ENCODE measurements at places on chromosomes 2 and 18.

GRCh38 chr2:135473567-135473966 lies 57.5 kb downstream of the ZRANB3 start:
- no peak for DNase-seq

GRCh38 chr2:217804791-217805667 lies 197.8 kb downstream of the TNS1 start:
- DNase-seq = no peak

- DNase-seq = no peak
These were observed 170.2 kb downstream of the ATAD2B start for GRCh38 chr2:23756593-23757292.

GRCh38 chr2:207960090-207960489 lies 65.2 kb downstream of the PLEKHM3 start:
- DNase-seq = no peak

- no peak for DNase-seq
These were observed 804.7 kb upstream of the PIK3C3 start for GRCh38 chr18:41150316-41150715.

- no peak for DNase-seq
These were observed 117.6 kb downstream of the TWIST2 start for GRCh38 chr2:238965371-238966071.

DNA sequence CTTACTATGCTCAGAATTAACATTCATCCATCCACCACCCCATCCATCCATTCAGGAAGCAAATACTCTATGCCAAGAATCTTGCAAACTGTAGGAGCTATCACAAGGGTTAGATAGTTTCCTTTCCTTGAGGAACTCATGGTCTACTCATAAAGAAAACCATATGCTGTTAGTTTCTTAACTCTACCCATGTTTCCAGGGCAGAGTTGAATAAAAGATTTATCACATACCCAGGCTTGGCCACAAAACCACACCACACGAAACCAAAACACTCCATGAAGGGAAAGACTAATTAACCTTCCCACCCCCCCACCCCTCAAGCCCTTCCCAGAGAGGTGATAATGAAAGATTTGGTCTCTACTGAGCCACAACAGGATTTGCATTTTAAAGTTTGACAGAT lies 23.7 kb upstream of the MSGN1 start:
- no peak for DNase-seq

- no peak for DNase-seq
These were observed 111.6 kb upstream of the NPAS2 start for GRCh38 chr2:100708333-100708732.

- DNase-seq = no peak
These were observed 22.2 kb upstream of the ARL4C start for GRCh38 chr2:234518986-234519642.

DNA sequence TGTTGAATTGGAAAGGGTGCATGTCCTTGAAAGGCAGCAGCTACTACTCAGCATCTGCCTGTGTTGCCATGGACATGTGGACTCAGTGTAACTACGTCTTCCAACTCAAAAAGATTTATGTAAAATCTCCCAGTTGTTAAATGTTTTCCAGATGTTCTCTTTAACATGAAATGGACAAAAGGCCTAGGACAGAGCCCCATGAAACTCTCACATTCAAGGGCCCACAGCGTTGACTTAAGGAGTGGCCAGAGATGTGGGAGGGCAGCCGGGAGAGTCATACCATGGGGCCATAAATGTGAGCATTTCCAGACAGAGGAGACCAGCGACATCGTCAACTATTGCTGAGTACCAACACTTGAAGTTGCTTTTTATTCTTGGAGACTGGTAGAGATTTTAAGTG lies 9.9 kb downstream of the SLC3A1 start:
- DNase-seq = no peak

GRCh38 chr2:161206471-161207032 lies 46.3 kb downstream of the TANK start:
- no peak for DNase-seq

DNA sequence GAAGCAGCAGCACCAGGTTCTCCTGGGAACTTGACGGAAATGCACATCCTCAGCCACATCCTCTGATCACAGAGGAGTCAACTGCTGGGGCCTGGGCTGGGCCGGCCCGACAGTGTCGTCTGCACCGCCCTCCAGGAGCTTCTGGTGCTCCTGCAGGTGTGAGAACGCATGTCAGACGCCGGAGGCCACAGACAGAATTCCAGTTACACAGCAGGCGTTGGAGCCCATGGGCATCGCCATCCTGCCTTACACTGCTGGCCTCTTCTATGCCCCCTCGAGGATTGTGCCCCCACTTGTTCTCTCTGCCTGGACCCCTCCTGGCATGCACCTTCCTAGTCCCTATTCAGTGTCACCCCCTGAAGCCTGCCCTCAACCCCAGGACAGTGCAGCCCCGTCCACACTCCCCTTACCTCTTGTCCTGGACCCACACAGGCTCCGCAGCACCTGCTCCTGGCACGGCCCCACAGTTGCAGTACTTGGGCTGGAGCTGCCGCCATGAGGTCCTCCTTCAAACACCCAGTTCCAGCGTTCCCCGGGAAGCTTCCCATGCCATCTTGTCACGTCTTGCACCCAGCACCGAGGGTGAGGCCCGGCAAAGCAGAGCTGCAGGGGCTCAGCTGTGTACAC lies 37.5 kb downstream of the ADI1 start:
- no peak for DNase-seq

DNA sequence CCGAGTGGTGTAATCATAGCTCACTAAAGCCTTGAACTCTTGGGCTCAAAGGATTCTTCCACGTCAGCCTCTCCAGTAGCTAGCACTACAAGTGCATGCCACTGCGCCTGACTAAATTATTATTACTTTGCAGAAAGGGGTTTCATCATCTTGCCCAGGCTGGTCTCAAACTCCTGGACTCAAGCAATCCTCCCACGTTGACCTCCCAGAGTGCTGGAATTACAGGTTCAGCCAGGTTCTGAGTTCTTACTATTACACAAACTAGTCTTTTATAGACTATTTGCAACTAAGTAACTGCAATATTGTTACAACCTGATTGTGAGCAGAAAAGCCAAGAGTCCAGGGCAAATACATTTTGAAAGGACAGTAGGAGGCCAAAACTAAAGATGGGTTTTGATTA lies 35.9 kb upstream of the MRPL19 start:
- DNase-seq = no peak
